ENCODE measurements at places on chromosomes 11 and 22.

- DNase-seq, result peak; percentile 34
Observed at GRCh38 chr11:26297189-26297975, 34.5 kb upstream of the ANO3 start.

GRCh38 chr11:13183094-13183825, 94.3 kb upstream of the BMAL1 start:
- peak; percentile 9 for DNase-seq

- DNase-seq, result peak; percentile 59
Observed at GRCh38 chr11:103601225-103601846, 435.1 kb upstream of the DDI1 start.

GRCh38 chr22:46684706-46685105, 53.3 kb downstream of the CERK start:
- DNase-seq, result peak; percentile 2

DNA sequence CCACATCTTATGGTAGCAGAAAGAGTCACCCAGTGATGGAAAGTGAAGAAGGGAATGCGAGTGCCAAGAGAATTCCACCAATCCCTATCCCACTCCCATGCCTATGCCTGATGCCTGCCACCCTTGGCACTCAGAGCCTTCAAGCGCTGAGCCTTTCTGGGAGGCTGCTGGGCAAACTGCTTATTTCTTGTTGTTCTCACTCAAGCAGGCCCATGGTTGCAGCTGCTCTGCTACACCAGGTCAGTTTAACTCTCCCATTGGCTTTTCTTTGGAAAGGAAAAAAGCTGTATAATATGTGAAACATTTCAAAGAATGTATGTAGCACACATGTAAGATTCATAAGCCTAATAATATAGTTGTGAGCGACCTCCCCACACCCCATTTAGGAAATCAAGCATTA, 41.4 kb downstream of the DGCR2 start:
- no peak for DNase-seq

DNA sequence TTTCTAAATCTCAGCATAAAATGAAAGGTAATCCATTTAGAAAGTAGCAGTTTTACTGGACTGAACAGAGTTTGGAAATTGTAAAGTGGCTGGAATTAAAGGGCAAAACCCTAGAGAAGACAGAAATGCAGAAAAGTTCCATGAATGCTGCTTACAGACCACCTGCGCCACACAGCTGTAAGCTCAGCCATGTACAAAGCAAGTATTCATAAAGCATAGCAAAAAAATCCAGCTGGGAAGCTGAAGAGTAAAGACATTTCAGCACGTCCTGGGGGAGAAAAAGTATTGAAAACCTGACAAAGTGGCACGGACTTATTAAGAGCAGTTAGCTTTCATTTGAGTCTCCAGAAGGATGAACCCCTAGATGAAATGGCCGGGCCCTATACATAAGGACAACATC, 220.1 kb upstream of the CNTN5 start:
- DNase-seq, result no peak

GRCh38 chr11:135027461-135027860, 615.4 kb upstream of the B3GAT1 start:
- DNase-seq, result no peak

DNA sequence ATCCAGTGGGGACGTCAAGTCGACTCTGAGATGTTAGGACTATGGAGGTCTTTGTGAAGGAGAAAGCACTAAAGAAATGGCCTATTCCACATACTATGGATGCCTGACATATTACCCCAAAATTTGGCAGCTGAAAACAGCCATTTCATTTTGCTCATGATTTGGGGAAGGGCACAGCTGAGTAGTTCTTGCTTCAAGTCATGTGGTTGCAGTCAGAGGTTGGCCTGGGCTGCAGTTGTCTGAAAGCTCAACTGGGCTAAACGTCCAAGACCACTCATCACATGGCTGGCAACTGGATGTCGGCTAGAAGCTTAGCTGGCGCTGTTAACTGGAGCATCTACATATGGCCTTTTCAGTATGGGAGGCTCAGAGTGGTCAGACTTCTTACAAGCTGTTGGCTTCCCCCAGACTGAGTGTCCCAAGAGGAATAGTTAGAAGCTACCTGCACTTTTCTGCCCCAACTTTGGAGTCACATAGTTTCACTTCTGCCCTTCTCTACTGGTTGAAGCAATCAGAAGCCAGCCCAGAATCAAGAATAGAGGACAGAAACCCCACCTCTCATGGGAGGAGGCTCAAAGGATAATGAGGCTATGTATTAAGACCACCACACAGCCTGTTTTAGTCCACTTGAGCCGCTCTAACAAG, 14.1 kb downstream of the SLC35C1 start:
- DNase-seq, result no peak

GRCh38 chr11:87359401-87359800, 321.7 kb downstream of the TMEM135 start:
- DNase-seq, result peak; percentile 52

GRCh38 chr11:1964348-1964747, 17.2 kb downstream of the MRPL23 start:
- DNase-seq, result no peak

GRCh38 chr11:44188643-44189042, 93.2 kb downstream of the EXT2 start:
- no peak for DNase-seq

- DNase-seq, result no peak
Observed at GRCh38 chr11:3747704-3748103, 49.6 kb downstream of the NUP98 start.

DNA sequence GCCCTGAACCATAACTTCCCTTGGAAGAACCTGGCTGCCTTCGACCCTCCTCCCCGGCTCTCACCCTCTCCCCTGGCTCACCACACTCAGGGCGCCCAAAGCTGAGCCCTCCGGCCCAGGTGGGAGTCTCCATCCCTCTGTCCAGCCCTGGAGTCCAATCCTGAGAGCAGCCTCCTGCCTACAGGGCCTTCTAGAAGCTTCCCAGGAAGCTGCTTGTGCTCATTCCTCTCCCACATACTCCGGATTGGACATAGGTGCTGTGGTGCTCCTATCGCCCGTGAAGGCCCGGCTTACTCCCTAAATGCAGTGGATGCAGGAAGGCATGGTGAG, 1332.0 kb downstream of the BRD1 start:
- no peak for DNase-seq

- no peak for DNase-seq
Observed at GRCh38 chr11:66218846-66219620, 49.4 kb upstream of the RAB1B start.

Measured in NCI-H774 (cell line).